ENCODE measurements at places on chromosomes 11 and 22. TPM values are rescaled to one million over a fixed set of nuclear protein-coding genes. Genes with fewer than 3 reads are reported as not detected.

DNA sequence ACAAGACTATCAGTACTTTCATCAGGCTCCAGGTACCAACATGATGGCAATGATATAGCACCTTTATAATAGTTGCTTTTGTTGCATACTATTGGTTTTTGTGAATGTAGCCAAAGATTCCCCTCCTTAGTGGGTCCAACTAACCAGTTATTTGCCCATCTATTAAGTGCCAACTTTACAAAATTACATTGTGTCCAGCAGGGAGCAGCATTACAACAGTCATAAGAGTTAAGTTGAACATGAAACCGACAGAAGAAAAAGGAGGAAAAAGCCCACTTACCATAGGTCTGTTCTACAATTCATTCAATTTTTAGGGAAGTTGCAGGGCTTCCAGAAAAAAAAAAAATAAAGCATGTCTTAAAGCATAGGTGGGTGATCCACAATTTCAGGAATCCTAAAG is 21.6 kb downstream of the IMMP1L start:
- peak; percentile 82 for DNase-seq

DNA sequence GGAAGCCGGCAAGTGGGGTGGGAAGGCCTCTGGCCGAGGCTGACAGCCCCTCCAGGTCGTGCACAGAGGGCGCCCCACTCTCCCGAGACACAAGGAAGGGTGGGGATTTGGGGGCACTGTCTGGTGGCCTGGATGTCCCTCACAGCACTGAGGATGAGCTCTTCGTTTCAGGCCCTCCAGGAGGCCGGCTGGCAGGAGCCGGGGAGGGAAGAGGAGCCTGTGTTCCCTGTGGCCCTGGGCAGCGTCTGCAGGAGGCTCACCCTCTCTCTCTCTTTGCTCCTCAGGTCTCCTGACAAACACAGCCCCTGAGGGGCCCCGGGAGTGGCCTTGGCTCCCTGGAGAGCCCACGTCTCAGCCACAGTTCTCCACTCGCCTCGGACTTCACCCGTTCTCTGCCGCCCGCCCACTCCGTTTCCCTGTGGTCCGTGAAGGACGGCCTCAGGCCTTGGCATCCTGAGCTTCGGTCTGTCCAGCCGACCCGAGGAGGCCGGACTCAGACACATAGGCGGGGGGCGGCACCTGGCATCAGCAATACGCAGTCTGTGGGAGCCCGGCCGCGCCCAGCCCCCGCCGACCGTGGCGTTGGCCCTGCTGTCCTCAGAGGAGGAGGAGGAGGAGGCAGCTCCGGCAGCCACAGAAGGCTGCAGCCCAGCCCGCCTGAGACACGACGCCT is 1078.0 kb downstream of the BRD1 start:
- DNase-seq, result no peak

- DNase-seq, result no peak
Observed at GRCh38 chr22:26320447-26320846, 108.6 kb upstream of the ASPHD2 start.

GRCh38 chr11:63532799-63533475 is 3.7 kb upstream of the PLAAT4 start:
- no peak for DNase-seq

- DNase-seq, result no peak
Observed at GRCh38 chr11:102793677-102794290, 4.2 kb downstream of the MMP1 start.

GRCh38 chr11:46537121-46537520 is 56.7 kb downstream of the AMBRA1 start:
- peak; percentile 35 for DNase-seq

- DNase-seq, result no peak
Observed at GRCh38 chr11:77121876-77122575, 6.0 kb upstream of the MYO7A start.

DNA sequence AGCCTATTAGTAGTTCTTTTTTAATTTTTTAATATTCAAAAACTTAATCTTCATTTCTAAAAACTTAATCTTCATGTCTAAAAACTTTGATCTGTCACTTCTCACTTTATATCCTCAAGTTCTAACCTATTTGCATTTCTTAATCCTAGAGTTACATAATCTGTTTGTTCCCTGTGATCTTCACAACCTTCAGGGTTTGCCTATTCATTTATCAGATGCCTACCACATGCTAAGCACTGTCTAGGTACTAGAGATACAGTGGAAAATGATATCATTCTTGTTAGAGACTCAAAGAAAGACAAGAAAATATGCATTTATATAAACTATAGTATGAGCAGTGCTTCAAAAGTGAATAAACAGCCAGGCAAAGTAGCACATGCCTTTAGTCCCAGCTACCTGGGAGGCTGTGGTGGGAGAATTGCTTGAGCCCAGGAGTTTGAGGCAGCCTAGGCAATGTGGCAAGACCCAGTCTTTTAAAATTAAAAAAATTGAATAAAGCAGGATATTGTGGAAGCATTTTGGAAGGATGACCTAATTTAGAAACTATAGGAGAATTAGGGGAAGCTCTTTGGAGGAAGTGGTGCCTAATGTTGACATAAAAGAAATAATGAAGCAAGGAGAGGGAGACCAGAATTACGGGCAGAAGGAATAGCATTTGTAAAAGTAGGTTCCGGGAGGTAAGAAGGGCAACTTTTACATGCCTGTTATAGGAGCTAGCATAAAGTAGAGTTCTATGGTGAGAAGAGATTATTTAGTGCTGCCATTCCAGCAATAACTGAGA is 54.4 kb upstream of the GRK2 start:
- peak; percentile 4 for DNase-seq

DNA sequence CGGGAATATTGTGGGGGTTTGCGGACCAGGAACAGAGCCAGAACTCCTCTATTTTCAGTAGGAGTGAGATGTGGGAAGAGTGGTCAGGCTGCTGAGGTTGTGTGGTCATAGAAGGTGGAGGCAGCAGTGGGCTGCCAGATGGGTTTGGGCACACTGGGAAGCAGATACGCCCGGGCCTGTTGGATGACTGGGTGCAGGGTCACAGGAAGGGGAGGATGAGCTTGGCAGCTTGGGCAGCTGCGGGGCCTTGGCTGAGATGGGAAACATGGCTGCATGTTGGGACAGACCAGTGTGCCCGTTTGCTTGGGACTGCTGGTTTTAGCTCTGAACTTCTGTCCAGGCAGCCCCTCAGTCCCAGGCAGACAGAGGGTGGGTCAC is 11.4 kb downstream of the SHANK3 start:
- DNase-seq, result no peak

DNA sequence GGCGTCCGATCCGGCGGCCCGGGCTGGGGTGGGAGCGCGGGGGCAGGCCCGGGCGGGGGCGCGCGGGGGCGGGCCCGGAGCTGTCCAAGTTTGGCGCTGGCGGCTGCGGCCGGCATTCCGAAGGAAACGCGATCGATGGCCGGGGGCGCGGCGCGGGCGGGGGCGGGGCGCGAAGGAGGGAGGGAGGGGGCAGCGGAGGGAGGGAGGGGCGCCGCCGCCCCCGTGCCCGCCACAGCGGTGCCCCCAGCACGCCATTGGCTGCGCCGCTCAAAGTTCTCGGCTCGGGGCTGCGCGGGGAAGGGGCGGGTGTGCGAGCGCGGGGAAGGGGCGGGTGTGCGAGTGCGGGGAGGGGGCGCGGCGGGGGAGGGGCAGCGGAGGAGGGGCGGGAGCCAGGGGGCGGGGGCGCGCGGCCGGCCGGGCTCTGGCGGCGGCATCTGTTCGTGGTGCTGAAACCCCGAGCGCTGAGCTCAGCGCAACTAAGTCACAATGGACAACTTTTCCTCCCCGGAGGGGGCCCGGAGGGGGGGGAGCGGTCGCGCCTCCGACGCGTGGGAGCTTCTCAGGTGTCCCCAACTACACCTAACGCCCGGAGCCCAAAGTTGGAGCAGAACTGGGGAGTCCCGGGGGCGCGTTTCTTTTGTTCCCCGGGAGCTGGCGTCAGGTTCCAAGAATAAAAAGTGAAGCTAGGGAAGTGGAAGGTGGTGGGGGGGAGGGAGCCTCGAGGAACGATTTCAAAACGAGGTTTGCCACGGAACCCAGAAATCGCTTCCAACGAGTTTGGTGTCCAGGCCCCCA is 2.2 kb downstream of the PHF21B start:
- peak; percentile 38 for DNase-seq

DNA sequence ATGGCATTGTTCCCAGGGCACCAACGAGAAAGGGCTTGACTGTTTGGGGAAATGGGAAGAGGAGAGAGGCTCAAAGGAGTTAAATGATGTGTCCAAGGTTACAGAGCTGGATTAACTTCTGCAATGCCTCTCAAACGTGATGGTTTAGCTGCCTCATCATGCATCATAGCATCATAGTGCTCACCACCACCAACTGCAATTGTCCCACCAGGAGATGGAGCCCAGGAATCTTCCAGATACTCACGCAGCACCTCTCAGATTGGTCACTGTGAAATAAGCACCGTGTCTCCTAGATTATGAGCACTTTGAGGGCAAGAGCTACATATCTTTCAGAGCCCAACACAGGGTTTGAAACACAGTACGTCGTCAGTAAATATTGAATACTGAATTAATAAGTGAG is 69.2 kb downstream of the PRSS23 start:
- peak; percentile 14 for DNase-seq

DNA sequence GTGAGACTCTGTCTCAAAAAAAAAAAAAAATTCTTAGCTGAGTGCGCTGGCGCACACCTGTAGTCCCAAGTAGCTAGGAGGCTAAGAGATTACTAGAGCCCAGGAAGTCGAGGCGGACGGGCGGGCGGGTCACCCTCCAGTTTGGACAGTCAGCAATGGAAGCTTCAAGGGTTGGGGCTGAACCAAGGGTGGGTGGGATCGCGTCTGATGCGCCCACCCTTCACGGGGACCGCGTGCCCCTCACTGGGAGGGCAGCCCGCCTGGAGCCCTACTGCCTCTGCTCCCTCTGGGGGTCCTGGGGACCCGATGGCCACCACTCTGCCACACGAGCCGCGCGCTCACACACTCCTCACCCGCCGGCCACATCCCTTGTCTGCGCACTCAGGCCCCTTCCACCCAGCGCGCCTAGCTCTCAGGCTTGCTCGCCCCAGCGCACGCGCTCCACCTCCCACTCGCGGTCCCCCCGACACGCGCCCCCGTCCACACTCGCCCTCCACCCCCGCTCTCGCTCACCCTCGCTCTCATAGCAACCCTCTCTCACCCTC is 494 bp downstream of the CHID1 start:
- no peak for DNase-seq

DNA sequence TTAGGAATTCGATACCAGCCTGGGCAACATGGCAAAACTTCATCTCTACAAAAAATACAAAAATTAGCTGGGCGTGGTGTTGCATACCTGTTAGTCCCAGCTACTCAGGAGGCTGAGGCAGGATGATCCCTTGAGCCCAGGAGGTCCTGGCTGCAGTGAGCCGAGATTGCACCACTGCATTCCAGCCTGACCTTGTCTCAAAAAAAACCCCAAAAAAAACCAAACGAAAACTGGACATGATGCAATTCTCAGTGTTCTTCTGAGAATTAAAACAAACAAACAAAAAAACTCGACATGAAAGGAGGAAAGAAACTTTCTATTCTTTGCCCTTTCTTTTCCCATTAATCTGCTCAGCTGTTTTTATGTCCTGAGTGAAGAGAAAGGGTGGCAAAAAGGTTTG is 7.4 kb downstream of the MED17 start:
- no peak for DNase-seq

DNA sequence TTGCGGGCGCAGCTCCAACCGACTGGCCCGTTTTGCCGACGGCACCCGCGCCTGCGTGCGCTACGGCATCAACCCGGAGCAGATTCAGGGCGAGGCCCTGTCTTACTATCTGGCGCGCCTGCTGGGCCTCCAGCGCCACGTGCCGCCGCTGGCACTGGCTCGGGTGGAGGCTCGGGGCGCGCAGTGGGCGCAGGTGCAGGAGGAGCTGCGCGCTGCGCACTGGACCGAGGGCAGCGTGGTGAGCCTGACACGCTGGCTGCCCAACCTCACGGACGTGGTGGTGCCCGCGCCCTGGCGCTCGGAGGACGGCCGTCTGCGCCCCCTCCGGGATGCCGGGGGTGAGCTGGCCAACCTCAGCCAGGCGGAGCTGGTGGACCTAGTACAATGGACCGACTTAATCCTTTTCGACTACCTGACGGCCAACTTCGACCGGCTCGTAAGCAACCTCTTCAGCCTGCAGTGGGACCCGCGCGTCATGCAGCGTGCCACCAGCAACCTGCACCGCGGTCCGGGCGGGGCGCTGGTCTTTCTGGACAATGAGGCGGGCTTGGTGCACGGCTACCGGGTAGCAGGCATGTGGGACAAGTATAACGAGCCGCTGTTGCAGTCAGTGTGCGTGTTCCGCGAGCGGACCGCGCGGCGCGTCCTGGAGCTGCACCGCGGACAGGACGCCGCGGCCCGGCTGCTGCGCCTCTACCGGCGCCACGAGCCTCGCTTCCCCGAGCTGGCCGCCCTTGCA is 1.0 kb downstream of the FJX1 start:
- DNase-seq, result peak; percentile 70

DNA sequence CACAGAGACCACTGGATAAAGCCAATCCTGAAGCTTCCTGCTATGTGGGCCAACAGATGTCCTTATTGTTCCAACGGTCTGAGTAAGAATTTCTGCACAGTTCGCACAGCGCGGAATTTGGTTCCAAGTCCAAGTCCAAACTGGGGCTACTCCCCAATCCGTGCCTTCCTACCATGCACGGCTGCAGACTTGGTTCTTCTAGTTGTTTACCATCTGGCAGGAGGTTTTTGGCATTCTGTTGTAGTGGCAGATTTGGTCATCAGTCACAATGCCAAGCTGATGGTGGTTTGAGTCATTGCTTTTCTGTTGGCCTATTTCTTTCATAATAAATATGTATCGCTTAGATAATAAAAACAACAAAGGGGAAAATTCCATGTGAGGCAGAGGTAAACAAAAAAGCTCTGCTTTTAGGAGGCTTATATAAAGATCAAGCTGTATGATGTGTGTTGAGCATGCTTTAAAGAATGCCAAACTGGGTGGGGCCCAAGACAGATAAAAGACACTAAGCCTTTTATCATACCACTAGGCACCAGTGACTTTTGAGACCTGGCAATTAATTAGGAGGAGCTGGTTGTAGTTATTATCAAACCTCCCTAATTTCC is 52.5 kb upstream of the SYN3 start:
- DNase-seq, result no peak

DNA sequence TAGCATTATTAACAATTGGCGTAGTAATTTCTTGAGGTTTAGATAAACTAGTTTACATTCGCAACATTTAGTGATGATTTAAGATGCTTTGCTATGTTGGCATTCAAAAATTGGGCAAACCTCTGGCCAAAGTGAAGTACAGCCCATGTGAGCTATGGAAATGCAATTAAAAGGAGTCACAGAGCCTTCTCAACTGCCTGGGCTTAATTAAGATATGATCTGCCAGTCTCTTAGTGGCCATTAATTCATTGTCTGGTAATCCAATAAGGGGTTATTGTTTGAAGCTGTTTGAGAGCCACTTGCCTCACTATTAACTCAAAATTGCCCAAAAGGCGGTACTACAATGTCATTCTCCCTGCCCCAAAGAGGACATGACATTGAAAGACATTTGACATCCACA is 608.9 kb downstream of the NTM start:
- no peak for DNase-seq

GRCh38 chr11:104028476-104029263 is 7.8 kb upstream of the DDI1 start:
- DNase-seq, result no peak

GRCh38 chr11:86220653-86221052 is 23.9 kb upstream of the EED start:
- no peak for DNase-seq

- no peak for DNase-seq
Observed at GRCh38 chr22:49179886-49180682, 647.6 kb downstream of the BRD1 start.

- DNase-seq, result no peak
Observed at GRCh38 chr11:134146598-134146997, 77.2 kb downstream of the NCAPD3 start.

The OR2AG1 gene
- not detected for total RNA-seq

The TANGO2 gene
- 86.0 TPM for total RNA-seq

The ZNF214 gene
- total RNA-seq, result 1.7 TPM

The EMID1 gene
- total RNA-seq, result 2.9 TPM

The MMP12 gene
- total RNA-seq, result not detected

The CARNS1 gene
- 0.23 TPM for total RNA-seq

All from dermis blood vessel endothelial cell (primary cell).